AG08395 (cell line): ENCODE measurements at places on chromosomes 3 and 15.

GRCh38 chr15:29364426-29365078 lies 94.9 kb upstream of the NSMCE3 start:
- peak; percentile 70 for DNase-seq

- DNase-seq, result peak; percentile 23
These were observed 1.2 kb upstream of the ADCY5 start for GRCh38 chr3:123449997-123450604.

GRCh38 chr15:101153801-101154656 lies 97.8 kb downstream of the CHSY1 start:
- no peak for DNase-seq

DNA sequence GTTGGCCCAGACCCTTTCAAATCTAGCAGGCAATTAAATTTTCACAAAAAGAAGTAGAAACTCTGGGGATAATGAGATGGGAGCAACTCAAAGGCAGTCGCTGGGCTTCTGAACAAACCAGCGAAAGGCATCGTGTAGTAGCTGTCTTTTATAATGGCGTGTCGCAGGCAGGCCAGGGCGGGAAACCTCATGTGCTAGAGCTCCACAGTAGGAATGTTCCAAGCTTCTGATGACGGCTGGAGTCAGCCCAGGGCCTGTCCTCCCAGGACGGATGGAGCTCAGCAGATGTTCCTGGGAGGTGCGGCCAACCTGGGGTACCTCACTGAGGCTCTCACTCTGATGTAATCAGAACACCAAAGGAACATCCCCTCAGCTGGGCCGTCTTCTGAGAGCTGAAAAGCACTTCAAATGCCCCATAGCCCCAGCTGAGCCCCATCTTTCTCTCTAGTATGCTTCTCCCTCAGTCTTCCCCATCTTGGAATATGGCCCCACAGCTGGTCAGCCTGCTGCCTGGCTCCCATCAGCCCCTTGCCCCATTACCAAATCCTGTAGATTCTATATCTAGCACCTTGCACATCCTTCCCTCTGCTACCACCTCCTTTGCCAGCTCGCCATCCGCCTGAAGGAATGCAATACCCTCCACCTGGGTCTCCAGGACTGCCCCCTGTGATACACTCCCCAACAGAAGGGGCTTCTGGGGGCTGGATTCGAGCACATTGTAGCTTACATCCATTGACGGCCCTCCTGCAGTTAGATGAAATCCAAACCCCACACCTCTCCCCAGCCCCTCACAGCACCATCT lies 54.9 kb upstream of the ATP2B2 start:
- DNase-seq, result no peak

DNA sequence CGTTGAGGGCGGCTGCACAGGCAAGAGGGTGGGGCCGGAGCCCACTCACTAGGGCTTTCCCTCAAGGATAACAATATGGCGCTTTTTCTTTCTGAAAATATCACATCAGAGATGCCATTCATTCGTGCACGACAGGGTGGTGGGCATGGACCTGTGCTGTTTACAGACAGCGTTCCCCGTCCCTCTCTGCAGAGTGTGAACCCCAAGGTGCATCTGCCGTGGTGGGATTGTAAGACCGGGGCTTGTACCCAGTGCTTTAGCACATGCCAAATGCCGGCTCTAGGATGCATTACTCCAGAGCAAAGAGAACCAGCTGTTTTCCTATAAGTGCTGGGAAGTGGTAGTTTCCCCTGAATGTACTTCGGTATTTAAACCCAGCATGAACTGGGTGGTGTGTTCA lies 37.0 kb downstream of the CHDH start:
- DNase-seq, result no peak

GRCh38 chr15:48981941-48982340 lies 18.2 kb upstream of the SHC4 start:
- no peak for DNase-seq

DNA sequence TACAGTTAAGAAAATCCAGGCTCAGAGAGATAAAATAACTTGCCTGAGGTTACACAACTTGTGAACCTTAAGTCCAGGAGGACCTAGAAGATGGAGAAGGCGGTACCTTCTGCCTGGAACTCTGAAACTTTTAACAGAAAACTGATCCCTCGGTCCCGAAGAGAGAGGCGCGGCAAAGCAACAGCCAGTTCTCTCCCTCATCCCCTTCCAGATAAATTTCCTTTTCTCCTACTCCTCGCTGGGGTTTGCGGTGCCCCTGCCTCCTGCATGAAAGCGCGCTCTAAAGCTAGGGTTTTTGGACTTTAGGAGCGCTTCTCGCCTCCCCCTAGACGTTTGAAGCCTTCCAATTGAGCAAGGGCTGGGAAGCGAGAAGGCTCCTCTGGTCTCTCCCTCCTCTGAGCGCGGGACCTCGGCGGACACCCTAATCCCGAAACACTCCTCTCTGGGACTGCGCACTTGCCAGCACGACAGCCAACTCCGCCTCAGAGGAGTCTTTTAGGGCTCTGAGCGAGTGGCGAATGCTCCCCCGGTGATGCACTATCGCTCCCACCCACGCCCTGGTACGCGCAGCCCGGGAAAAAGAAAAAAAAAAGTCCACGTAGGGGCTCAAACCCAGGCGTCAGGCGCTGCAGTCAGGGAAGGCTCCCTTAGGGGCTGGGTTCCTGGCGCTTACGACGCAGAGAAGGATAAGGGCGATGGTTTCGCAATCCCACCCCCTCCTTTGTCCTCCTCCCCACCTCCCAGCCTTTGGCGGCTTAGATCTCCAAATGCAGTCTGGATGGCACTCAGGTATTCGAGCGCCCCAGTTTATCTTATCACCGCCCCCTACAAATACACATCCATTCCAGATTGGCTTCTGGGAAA lies 7.9 kb upstream of the EOMES start:
- no peak for DNase-seq

GRCh38 chr3:108489776-108490175 lies 20.6 kb downstream of the MYH15 start:
- DNase-seq, result peak; percentile 41

DNA sequence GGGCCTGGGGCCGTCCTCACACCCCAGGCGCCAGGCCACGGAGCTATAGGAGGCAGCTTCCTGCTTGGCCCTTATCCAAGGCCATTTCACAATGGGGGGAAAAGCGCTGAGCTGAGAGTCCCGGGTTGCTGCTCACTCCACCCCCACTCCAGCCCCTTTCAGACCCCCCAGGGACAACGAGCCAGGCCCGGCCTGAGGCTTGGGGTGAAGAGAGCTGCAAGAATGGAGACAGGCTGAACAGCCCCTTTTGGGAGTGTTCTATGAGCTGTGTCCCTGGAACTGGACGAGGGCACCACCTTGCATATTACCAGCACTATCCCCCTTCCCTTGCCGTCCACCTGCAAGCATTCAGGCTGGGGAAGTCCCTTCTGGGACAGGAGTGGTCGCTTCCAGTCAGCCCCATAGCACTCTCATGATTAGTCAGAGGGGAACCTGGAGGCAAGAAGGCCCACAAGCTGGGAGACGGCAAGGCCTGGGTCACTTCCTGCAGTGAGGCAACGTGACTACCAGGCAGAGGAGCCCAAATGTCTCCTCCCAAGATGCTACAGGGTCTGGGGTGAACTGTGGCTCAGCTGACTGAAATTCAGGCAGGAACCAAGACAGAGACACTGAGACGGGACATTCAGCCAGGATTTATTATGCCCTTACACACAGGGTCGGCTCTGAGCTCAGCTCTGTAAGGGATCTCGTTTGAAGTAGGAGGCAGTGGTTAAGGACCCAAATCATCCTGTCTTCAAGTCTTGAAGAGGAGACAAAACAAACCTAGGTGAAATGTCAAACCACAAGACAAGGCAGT lies 8.6 kb upstream of the SRP14 start:
- DNase-seq, result peak; percentile 38

DNA sequence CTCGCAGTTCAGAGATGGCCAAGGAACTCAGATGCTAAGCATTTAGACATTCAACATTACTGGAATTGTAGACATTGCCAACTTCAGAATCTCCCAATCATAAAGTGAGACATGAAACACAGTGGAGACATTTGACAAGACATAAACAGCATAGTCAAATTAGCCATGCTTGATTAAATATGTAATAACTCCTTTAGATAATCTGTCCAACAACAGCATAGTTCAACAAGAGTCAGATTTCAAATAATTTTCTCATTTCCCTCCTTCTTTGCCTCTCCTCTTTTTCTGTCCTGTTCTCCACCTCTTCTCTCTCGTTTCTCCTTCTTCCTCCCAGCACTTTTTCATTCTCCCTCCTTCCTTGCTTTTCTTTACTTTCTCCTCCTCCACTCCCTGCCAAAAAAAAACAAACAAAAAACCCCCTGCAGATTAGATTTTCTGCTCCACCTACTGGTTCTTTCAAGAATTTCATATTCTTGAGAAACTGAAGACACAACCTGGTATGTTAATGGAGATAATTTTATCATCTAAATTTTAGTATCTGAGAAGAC lies 20.2 kb downstream of the CPOX start:
- DNase-seq, result peak; percentile 28

DNA sequence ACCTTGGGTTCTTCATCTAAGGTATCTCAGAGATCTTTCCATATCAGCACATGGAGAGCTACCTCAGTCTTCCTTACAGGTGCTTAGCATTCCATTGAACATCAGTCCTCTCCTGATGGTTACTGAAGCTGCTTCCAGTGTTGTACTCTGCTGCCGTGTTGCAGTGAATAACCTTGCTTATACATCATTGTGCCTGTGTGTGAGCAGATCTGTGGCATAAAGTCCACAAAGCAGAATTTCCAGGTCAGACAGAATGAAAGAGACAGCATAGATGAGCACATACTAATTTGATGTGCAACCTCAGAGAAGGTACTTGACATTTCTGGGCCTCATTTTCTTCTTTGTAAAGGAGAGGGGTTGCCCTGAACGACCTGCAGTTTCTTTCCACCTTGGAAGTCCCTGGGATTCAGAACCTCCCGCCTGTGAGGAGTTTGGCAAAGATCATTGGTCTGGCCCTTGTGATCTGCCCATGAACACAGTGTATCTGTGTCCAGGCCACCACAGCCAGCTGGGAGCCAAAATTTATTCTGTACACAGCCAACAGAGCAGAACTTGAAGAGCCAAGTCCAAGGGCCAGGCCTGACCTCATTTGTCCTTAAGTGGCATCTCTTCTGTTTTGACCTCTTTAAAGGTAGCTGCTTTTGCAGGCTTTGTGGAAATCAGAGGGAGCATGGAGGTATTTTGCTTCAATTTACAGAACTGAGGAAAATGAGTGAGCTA lies 57.2 kb upstream of the SLC7A14 start:
- DNase-seq, result no peak

GRCh38 chr3:193938613-193939012 lies 197.3 kb upstream of the HES1 start:
- DNase-seq, result no peak

DNA sequence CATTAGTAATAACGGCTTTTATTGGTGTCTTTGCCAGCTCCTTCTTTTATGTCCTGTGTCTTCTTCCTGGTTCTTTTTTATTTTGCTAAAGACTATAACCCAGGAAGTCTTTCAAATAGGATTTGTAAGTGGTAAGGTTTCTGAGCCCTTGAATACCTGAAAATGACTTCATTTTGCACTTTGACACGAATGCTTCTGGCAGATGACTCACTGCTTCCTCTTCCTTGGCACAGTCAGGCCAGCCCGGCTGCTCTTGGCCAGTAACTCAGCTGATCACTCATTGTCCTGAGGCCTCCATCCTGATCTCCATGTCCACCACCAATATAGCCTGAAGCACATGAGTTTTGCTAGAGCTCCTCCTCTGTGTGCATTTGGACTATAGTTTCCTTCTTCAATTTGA lies 48.7 kb upstream of the NR2E3 start:
- DNase-seq, result peak; percentile 80

GRCh38 chr3:32597656-32598055 lies 27.0 kb upstream of the DYNC1LI1 start:
- DNase-seq, result no peak
